ENCODE measurements at places on chromosomes 1 and 21.

DNA sequence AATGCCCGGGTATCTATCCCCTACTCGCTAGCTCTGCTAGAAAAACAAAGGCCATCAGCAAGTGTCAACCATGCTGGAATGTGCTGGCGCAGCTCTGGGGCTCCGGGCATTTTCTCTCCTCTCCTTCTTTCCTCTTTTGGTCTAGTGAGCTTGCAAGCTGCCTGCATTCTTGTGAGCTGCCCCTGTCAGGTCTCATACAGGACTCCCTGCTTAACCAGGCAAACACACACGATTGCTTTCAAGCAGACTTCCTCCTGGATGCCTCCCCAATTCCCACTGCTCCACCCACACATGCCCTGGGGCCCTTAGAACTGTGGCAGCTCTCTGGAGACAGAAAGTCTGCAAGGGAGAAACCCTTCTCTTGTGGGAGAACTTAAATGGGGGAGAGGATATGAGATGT lies 35.7 kb upstream of the SUCO start:
- no peak for DNase-seq

- no peak for DNase-seq
Observed at GRCh38 chr21:28561772-28562171, 430.9 kb downstream of the LTN1 start.

- DNase-seq = no peak
Observed at GRCh38 chr1:56654126-56654923, 9.2 kb downstream of the PRKAA2 start.

DNA sequence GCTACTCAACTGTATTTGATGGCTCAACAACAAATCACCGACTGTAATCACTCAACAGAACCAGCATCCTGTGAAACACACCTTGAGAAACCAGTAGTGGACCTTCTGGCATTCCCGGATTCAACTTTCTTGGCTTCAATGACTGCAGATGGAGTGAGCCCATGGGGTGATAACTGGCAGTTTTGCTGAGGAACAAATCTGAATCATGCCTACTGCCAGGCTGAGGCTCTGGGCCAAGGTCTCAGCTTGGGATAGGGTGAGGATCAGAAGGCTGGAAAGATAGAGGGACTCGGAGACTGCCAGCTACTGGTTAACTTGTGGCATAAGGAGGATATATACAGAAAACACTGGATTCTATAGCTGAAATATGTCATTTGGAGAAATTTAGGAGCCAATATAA lies 63.5 kb upstream of the DIRAS3 start:
- no peak for DNase-seq

DNA sequence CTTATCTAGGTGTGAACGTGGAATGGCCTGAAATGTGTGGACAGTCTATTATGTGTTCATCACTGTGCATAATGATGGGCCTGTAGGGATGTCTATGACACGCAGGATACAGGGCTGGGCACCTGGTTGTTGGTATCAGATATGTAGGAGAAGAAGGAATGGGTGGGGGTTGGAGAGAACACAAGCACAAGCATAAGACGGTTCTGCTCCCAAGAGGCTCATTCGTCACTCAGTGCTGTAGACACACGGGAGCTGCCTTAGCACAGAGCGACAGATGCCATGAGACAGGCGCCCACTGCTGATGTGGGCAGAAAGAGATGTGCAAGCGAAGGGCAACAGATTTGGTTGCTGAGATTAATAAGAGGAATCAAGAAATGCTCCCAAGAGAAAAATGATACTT lies 256.2 kb downstream of the DISC1 start:
- DNase-seq = no peak

DNA sequence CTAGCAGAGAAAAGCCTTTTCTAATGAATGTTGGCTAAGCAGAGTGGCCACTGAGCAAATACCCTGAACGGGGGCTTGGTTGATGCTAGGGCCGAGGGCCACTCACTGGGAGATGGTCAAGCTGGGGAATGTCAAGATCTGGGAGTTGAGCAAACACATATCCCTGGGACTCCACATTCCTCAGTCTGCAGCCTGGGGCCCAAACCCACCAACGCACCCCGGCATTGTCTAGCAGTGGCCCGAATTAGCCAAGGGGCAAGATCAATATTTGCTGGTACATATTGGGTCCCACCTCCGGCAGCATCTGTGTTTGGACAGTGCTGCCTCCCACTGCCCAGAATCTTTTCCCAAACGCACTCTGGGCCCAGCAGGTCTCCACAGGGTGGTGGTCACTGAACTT lies 144.1 kb downstream of the TRABD2B start:
- DNase-seq = no peak

GRCh38 chr1:59641836-59642235 lies 172.9 kb upstream of the HOOK1 start:
- DNase-seq = no peak

DNA sequence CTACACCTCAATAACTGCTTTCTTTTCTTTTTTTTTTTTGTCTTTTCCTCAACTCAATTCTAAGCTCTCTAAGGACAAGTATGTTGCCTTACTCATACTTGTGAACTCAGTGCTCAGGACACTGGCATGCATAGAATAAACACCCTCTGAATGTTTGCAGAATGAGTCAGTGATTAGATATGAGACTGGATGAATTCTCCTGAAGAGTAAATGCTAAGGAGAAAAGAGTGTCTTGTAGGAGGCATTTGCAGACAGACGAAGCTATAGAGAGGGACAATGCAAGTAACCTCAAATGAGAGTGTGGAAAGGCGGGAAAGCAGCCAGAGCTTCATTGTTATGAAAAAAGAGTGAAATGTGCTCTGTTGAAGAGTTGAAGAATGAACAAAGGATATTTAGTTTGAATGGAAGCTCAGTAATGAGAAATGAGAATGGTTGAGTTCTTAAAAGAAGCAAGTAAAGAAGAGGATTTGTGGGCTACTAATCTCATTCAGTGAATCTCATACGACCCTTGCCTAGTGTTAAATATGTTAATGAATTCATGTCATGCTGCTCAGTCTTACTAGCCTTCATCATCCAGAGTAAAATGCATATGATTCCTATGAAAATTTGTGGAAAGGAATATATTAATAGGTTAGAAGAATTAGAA lies 166.1 kb upstream of the DPYD start:
- DNase-seq = no peak

- no peak for DNase-seq
Observed at GRCh38 chr21:43266534-43266933, 97.7 kb downstream of the CRYAA start.

DNA sequence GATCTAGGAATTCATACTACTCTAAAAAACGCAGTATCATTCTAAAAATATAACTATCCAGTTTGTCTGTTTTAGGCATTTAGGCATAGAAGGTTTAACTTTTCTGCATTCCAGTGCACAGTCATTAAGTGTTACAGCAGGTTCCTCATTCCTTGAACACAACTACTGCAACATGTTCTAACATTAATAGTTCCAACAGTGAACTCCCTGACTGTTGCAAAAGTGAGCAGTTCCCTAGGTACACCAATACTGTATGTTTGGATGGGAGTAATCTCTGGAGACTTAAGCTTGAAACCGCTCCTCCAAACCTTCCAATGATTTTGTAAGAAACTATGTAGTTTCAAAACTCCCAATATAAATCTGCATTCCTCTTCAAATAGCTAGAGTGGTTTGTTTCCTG lies 46.2 kb downstream of the UCHL5 start:
- DNase-seq = no peak

GRCh38 chr1:155983191-155984024 lies 5.1 kb upstream of the ARHGEF2 start:
- no peak for DNase-seq

DNA sequence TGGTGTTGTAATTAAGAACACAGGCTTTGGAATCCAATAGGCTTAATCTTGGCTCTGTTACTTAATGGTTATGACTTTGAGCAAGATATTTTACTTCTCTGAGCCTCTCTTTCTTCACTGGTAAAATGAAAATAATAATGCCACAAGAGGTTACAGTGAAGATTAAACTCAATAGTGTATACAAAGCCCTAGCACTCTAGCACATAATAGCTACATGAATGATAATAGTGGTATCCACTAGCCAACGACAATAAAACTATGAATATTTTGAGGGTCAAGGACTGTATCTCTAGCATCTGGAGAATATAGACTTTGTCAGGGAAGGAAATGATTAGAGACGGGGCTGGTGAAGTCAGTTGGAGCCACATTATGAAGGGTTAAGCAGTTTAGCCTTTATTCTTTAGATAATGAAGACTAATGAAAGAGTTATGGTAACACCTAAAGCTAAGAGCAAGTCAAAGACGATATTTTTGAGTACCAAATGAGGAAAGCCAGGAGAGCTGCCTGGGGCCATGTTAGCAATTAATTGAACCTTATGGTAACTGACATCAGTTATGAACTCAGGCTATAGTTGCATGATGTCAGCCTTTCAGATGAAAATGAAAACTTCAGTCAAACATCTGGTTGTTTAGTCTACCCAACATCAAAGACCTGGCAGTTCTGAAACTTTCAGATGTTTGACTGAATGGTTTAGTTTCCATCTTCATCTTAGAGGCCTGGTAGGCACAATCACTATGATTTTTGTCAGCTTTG lies 32.8 kb upstream of the RNF11 start:
- DNase-seq = no peak

GRCh38 chr1:223775054-223775453 lies 62.7 kb downstream of the CAPN2 start:
- DNase-seq = no peak

DNA sequence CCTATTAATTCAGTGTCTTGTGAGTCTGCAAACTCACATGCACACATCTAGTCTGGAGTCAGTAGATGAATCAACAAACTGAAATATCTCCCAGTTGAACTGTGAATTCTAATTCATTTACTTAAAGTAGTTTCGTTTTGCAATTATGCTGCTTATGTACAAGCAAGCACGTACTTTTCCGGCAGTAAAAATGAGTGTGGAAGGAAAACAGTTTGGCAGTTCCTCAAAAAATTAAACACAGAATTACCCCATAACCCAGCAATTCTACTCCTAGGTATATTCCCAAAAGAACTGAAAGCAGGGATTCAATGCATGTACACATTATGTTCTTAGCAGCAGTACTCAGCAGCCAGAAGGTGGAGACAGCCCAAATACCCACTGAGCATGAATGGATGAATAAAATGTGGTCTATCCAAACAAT lies 49.3 kb downstream of the GNB1 start:
- DNase-seq = no peak

DNA sequence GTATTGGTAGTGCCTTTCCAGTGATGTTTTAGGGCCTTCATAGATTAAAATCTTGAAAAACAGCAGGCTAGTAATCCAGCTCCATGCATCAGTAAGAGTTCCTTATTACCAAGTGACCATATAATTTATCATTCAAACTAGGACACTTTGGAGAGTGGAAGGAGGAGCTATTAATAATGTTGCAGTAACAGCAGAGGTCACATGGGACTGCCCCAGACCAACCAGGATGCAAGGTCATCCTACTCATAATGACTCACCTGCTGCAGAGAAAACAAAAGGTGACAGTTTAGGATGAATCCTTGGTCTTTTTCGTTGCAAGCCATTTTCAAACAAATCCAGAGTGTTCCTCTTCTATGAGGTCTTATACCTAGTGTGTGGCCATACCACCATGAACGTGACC lies 187.4 kb downstream of the NUF2 start:
- no peak for DNase-seq

GRCh38 chr1:203065191-203065590 lies 20.6 kb downstream of the MYOG start:
- no peak for DNase-seq

All from hematopoietic multipotent progenitor cell treated with erythropoietin and hydrocortisone succinate and interleukin-3 and kit ligand, for 15 days (in vitro differentiated cells).